Muscle of back (tissue), 13 donors: ENCODE measurements at places on chromosomes 2 and 18.

DNA sequence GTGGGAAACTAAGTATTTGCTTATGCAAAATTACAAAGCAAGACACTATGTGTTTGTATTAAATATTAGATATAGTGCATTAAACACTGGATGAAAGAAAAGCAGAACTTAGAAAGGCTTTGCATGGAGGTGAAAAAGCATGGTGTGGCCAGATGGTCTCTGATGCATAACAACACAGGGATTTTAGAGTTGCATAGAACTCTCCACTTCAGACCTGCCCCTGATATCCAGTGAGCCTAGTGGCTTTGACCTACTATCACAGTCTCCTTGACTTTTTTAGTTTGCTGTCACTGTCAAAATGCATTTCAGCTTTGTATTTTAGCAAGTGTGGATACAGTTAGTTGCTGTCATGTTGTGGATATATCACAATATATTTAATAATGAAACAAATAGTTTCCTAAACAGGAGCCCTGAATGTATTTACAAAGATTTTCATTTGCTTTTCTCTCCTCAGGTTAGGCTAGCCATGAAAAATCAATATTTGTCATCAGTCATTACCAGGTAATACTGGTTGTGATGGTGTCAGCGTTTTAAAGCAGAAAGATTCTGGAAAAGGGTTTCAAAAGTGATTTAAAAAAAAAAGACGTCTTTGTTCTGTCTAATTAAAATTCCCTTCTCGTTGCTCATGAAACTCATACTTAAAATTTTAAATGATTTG is 5.2 kb downstream of the CSRNP3 start:
- no peak for DNase-seq

DNA sequence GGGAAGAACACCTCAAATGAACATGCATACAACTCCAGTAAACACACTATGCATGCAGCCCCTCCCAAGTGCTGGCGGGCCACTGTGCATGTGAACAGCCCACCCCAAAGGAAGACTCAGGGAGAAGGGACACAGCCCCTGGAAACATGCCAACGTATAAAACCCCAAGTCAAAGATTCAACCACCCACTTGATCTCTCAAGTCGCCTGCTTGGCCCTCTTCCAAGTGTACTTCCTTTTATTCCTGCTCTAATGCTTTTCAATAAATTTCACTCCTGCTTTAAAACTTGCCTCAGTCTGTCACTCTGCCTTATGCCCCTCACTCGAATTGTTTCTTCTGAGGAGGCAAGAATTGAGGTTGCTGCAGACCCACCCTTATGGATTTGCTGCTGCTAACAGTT is 139.1 kb downstream of the C1D start:
- no peak for DNase-seq

DNA sequence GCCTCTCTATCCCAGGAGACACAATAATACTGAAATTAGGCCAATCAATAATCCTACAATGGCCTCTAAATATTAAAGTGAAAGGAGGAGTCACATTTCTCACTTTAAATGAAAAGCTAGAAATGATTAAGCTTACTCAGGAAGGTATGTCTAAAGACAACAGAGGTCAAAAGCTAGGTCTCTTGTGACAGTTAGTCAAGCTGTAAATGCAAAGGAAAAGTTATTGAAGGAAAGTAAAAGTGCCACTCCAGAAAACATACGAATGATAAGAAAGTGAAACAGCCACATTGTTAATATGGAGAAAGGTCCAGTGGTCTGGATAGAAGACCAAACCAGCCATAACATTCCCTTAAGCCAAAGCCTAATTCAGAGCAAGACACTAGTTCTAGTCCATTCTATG is 9.5 kb downstream of the SESTD1 start:
- no peak for DNase-seq

GRCh38 chr2:40226637-40227036 is 225.3 kb downstream of the SLC8A1 start:
- DNase-seq: no peak

DNA sequence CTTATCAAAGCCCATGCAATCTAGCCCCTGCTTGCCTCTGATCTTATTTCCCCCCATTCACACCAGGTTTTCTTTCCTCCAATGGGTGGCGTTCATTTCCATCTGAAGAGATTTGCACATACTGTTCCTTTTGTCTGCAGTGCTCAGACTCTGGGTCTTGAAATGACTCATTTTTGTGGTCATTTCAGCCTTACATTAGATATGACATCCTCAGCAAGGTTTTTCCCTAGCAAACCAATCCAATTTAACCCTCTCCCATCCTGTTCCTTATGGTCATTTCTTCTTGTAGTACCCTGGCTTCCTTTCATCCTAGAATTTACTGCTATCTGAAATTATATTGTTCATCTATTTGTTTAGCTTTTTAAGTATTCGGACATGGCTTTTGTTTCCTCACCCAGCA is 42.5 kb upstream of the SCN1A start:
- DNase-seq: no peak

GRCh38 chr18:78788161-78788560 is 191.5 kb upstream of the SALL3 start:
- no peak for DNase-seq

- no peak for DNase-seq
These were observed 7.3 kb downstream of the ACMSD start for GRCh38 chr2:134845719-134846118.

DNA sequence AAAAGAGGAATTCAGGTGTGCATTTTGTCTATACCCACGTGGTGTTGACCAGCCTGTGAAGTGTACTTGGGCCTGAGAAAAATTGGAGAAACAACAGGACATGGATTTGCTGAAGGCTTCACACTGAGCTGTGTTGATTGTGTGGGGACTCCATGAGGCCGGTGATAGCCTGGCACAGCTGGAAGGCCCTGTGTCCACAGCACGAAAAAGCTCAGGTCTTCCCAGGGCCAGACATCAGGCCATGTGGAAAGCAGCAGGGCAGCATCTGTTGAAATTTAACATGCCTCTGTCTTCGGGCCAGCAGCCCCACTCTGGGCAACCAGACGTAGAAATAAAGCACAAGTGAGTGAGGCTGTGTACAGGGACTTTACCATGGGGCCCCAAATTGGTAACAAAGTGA is 84.1 kb downstream of the HS6ST1 start:
- no peak for DNase-seq

DNA sequence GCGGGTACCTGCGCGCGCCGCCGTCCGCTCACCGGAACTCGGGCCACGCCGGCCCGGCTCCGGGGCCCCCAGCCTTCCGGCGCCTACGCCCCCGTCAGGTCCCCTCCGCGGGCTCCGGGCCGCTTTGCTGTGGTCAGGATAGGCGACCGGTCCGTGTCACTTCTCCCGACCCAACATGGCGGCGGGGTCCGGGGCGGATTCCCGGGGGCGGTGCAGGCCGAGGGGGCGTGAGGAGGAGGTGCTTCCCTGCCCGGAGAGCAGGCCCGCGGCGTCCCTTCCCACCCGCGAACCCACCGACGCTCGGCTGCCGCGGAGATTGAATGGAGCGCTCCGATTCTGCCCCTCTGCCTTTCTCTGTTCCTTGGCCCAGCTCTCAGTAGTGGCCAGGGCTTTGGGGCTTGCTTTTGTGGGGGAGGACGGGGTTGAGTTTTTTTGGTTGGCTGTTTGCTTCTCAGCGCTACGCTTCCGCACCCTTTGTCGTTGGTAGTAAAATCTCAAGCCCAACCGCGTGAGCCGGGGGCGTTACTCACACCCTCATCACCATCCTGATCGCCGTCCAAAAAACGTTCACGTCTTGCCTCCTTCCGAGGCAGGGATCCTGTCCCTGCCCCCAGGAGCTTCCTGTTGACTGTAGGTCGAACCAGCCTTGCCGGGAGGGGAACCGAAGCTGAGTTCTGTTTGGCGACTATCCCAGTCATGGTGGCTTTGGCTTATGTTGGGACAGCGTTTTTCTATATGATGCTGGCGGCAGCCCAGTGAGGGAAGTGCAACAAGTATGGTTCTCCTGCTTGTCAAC is 532 bp upstream of the YES1 start:
- peak; percentile 78 for DNase-seq

GRCh38 chr2:152428800-152429582 is 94.0 kb downstream of the FMNL2 start:
- DNase-seq: no peak

- no peak for DNase-seq
These were observed 104.7 kb downstream of the KLHL29 start for GRCh38 chr2:23489471-23490322.

GRCh38 chr18:37175727-37176620 is 347.0 kb downstream of the KIAA1328 start:
- DNase-seq: no peak

DNA sequence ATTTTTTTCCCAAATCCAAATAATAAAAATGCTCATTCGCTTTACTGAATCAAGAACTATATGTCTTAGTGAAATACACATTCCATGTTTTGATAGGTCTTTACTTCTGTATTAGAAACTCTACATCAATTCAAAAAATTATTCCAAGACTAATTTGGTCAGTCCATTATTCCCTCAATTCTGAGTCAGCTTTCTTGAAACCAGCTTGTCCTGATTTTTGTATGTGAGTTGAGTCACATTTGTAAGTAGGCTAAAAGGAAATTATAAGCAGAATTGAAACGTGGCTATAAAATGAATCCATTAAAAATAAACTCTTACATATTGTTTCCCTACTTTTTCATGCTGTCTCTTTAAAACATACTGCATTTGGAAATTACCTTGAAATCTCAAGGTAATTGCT is 113.0 kb downstream of the DNER start:
- no peak for DNase-seq

DNA sequence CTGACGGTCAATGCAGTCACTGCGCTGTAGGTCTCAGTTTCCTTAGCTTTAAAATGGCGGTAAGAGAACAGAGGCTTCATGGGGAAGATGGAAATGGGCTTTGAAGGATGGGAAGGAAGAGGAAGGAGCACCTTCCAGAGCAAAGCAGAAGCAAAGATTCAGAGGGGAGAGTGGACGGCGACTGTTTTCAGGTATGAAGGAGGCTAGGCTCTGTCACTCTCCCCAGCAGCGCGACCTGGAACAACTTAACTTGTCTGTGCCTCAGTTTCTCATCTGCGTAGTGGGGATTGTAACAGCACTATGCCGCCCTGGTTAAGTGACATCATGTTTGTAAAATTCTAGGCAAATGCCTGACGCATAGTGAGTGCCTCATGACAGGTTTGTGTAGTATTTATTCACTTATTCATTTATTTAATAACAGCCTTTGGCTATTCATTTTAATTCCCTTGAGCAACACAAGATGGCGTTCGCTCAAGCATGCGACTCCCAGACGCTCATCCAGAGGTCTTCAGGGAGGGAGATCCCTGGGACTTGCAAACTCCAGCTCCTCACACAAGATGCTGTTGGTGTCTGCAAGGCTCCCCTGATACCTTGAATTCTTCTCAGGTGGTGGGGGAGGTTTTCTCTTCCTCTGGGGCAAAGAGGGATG is 336.3 kb downstream of the DYSF start:
- no peak for DNase-seq

DNA sequence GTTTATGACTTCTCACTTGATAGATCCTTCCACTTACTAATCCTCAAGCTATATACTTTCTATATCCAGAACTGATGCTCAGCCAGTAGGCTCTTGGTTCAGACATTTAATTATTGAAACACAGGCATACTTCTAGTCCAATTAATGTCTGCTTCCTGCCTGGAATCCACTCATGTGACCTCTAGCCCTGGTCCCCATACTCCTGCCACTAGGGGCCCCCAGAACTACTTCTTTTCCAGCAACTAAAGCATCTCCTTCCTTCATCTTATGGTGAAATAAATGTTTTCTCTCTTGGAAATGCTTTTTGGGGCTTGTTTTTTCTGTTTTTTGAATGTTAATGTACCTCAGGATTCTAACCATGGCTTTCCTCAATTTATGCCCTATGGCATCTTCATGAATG is 527.6 kb downstream of the SATB2 start:
- DNase-seq: no peak

DNA sequence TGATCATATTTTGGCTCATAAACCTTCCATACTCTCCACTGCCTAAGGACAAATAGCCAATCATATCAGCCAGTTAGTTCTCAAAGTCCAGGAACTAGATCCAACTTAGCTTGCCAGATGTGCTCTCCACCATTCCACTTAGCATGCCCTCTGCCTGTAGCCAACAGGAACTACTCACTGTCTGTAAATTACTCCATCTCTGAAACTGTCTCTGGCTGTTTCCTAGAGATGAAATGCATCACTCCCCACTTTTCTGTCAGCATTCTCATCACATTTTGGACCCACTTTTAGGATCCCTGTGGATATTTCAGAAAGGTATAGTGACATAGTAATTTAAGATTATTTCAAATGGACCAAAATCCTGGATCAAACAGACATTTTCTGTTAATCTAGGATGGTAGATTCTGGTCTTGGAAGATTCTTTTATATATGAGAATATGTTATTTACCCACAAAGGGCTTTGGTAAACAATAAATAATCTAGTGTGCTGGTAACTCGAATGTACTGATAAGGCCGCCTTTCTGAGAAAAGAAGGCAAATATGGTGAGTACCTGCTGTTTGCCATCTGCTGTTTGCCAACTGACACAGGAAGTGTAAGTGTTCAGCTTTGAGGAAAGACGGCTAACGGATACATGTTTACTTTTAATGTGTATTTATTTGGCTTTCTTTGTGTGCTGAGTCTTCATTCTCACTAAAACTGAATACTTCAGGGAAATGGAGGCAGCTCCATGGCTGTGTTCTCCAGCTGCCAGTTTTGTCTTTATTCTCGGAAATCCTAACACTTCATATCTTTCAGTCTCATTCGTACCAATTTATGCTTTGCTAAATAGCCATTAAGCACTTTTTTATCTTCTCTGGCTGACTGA is 79.5 kb downstream of the EVA1A start:
- DNase-seq: no peak

GRCh38 chr18:4024702-4025101 is 430.4 kb downstream of the DLGAP1 start:
- DNase-seq: no peak

- no peak for DNase-seq
These were observed 513.3 kb downstream of the LRRTM4 start for GRCh38 chr2:77008853-77009252.

DNA sequence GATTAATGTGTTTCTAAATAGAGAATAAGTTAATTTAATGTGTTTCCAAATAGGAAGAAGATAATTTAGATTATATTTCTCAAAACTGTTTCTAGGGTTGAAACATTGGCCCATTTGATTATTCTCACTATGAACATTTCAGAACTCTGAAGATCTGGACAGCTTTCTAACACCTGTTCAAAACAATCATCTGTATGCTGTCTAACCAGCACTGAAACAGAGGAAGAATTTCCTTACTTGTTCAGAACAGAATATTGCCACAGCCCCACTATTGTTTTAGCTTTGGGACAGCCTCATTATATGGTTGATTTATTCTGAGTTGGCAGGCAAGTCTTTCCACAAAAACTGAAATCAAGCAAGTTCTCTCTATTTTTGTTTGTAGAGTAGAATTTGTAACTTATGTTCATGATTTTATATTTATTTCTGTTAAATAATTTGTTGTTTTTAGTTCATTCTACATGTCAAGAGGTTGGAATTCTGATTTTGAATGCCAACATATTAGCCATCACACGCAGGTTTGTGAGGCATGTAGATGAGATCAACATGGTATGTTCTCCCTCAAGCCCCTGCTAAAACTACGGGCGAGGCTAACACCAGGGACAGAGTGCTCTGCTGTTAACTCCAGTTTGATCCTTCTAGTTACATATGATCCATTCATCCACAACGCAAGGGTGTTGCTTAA is 11.2 kb downstream of the IL18RAP start:
- no peak for DNase-seq

- no peak for DNase-seq
These were observed 4.4 kb upstream of the GPR35 start for GRCh38 chr2:240620859-240621258.
